Naive B cell (primary cell): ENCODE measurements at places on chromosomes 16 and 17. TPM values are rescaled to one million over a fixed set of nuclear protein-coding genes. Genes with fewer than 3 reads are reported as not detected.

GRCh38 chr17:43114151-43114552 lies 11.0 kb downstream of the BRCA1 start:
- H3K36me3 ChIP-seq = no peaks in the 10 kb centered on the region
- DNase-seq = no peak
- H3K4me1 ChIP-seq = no peaks in the 10 kb centered on the region
- H3K27ac ChIP-seq = no peak overlapping the region

DNA sequence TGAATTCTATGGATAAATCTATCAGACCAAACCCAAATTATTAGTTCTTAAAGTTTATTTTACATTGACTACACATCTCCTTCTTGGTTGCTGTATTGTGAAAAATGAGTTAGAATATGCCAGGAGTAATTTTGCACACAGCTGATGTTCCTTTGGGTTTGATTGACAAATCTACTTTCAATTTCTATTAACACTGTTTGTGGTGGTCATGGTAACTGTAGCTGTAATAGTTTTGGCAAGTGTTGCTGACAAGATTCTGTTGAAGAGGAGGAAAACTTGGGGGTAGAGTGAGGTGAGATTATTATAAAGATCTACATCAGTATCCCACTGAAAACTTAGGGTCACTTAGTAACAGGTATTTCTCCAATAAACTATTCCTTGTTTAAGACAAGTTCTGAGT lies 30.3 kb downstream of the MRTFB start:
- H3K36me3 ChIP-seq = no peaks in the 10 kb centered on the region
- no peaks in the 10 kb centered on the region for H3K27me3 ChIP-seq
- H3K27ac ChIP-seq = peak overlapping the region; percentile 86
- DNase-seq = no peak
- H3K4me3 ChIP-seq = no peak overlapping the region

RTN4RL1 gene
- polyA plus RNA-seq = not detected

GRCh38 chr17:34241062-34241461 lies 14.0 kb upstream of the CCL2 start:
- H3K27ac ChIP-seq = peak overlapping the region; percentile 67
- DNase-seq = no peak
- no peaks in the 10 kb centered on the region for H3K36me3 ChIP-seq
- no peaks in the 10 kb centered on the region for H3K27me3 ChIP-seq

DNA sequence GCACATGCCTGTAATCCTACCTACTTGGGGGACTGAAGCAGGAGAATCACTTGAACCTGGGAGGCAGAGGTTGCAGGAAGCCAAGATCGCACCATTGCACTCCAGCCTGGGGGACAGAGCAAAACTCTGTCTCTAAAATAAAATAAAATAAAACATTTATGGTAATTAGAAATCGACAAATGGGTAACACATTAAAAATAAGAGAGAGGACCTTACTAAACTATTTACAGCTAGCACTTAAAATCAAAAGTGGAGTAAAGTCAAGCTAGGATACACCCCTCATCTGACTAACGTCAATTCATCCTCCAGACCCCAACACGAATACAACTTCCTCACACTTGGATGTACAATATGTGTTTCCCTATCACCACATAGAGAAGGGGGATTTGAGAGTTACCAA lies 27.8 kb upstream of the RHOT1 start:
- H3K4me3 ChIP-seq = no peak overlapping the region
- H3K4me1 ChIP-seq = no peaks in the 10 kb centered on the region
- no peak overlapping the region for H3K27ac ChIP-seq

KCNJ2 gene
- not detected for polyA plus RNA-seq
